HFF-Myc (cell line): ENCODE measurements at places on chromosomes 6 and 20.

DNA sequence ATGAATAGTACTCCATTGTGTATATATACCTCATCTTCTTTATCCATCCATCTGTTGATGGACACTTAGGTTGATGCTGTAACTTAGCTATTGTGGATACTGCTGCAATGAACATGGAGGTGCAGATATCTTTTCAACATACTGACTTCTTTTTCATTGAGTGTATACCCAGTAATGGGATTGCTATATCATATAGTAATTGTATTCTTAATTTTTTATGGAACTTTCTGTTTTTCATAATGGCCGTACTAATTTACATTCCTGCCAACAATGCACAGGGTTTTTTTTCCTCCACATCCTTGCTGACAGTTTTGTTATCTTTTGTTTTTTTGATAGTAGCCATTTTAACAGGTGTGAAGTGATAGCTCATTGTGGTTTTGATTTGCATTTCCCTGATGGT, 5.2 kb downstream of the CCN2 start:
- DNase-seq, result no peak

GRCh38 chr6:101259505-101259904, 134.0 kb upstream of the GRIK2 start:
- no peak for DNase-seq

DNA sequence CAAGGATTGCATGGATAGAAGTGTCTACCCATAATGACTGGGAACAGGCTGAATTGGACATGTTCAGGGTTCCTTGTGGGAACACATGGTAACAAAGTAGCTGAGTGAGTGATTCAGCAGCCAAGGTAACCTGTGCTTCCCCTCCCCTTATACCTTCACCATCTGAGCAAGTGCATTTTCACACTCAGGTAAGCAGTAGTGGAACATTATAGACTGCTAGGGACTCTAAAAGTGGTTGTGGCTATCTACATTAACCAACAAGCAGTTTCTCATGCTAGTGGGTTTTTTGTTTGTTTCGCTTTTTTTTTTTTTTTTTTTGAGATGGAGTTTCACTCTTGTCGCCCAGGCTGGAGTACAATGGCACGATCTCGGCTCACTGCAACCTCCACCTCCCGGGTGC, 41.4 kb downstream of the KIZ start:
- no peak for DNase-seq

- no peak for DNase-seq
These were observed 38.4 kb downstream of the LCA5 start for GRCh38 chr6:79498842-79499241.

GRCh38 chr20:12733811-12734210, 275.0 kb upstream of the SPTLC3 start:
- DNase-seq, result no peak

GRCh38 chr20:33694639-33695012, 8.4 kb upstream of the E2F1 start:
- no peak for DNase-seq

GRCh38 chr6:33812669-33813068, 8.9 kb upstream of the MLN start:
- no peak for DNase-seq

- no peak for DNase-seq
These were observed 15.4 kb downstream of the CST7 start for GRCh38 chr20:24964506-24964840.

GRCh38 chr6:118580585-118581419, 32.7 kb downstream of the PLN start:
- DNase-seq, result peak; percentile 67

- no peak for DNase-seq
These were observed 21.2 kb downstream of the GNAS-AS1 start for GRCh38 chr20:58829531-58829941.

GRCh38 chr6:87182321-87182720, 27.0 kb downstream of the ZNF292 start:
- DNase-seq, result no peak

DNA sequence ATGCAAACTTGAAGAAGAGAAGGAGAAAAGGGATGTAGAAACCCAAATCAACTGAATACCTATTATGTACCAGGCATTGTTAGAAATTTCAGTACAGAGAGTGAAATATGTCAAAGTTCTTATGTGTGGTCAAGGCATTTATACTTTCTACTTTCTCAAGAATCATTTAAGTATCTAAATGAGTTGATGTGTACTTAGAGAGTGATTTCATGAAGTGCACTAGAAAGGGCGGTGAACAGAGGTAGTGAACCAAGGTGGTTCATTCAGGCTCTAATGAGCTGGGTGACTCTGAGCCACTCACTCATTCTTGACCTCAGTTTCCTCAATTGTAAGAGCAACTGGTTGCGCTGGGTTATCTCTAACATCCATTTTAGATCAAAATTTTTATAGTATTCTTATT, 3.3 kb downstream of the PDE7B start:
- no peak for DNase-seq

DNA sequence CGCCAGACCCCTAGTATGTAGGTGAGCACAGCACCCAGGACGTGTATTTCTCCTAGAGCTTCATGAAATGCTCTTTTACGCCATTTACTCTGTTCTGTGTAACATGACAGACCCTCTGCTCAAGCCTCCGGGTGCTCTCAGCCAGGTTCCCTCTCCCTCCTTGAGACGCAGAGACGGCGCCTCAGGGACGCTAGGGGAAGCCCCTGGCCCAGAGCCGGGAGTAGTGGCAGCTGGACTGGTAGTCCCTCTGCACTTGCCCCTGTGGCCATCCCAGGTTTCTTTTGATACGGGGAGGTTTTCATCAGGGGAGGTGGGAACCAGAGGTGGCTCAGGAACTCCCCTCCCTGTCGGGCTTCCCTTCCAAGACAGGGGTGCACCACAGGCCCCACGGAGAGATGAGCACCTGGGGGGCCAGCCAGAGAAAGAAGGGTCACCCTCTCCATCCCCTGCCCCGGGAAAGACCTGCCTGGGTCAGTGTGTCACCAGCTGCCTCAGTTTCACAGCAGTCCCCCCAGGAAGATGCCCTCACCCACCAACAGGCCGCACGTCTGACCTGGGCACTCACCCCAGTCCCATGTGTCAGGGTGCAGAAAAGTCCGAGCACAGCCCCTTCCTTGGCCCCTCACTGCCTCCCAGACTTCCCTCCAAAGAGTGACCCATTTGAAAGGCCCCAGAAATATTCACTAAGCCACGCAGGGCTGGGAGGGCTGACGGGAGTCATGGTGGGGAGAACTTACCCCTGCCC, 58.1 kb upstream of the AFDN start:
- DNase-seq, result no peak

- DNase-seq, result no peak
These were observed 60.9 kb downstream of the EPB41L2 start for GRCh38 chr6:131001945-131002660.

DNA sequence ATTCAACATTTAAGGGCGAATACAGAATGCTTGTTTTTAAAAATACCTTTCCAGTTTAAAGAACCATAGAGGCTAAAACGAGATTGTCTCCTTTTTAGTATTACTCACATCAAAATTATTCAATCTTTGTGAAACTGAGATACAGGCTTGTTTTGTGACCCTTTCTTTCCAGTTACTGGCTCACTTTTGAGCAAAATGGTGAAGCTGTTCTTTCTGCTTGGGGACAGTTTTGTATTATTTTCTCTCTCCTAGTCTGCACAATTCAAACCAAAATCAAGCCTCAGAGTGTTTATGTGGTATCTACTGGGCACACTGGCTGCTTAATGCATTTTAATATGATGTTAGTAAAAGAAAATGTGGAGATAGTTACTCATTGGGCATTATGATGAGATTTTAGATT, 36.5 kb downstream of the HIVEP1 start:
- no peak for DNase-seq

DNA sequence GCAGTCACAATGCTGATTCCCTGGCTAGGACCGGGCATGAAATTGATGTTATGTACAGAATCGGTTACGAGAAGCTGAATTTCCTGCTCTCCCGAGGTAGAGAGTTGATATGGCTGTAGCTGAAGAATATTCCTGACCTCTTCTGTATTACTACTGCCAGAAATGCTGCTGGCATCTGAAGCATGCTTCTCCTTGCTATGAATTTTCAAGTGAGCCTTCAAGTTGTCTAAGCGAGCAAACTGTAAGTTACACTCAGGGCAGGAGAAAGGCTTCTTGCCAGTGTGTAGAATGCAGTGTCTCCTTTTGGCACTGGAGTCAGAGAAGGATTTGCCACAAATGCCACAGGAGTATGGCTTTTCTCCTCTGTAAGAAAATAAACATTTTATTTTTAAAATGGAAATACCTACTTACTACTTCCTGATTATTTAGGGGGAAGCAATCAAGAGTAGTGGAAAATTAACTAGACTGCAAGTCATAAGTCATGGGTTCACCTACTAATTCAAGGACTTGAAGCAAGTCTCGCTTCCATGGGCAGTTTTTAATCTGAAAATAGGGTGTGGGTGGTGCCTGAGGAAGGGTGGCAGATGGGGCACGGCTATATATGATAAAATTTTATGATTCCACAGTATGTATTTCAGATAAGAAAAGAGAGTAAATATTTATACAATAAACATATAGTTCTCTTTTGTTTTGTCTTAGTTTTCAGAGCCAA, 10.8 kb upstream of the MICAL1 start:
- no peak for DNase-seq

- DNase-seq, result no peak
These were observed 26.1 kb upstream of the GCNT2 start for GRCh38 chr6:10495029-10495428.

DNA sequence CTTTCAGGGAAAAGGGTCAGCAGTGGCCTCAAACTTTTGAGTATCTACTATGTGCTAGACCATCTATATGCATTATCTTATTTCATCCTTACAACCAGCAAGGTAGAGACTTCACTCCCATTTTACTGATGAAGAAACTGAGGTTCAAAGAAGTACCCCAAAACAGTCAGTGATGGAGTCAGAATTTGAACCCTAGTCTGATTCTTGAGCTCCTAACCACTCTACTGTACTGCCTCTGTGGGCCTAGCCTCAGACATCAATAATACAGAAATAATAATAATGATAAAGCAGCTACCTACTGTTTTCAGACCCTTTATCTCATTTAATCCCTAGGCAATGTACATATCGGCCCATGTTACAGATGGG, 8.4 kb downstream of the ADA start:
- no peak for DNase-seq

DNA sequence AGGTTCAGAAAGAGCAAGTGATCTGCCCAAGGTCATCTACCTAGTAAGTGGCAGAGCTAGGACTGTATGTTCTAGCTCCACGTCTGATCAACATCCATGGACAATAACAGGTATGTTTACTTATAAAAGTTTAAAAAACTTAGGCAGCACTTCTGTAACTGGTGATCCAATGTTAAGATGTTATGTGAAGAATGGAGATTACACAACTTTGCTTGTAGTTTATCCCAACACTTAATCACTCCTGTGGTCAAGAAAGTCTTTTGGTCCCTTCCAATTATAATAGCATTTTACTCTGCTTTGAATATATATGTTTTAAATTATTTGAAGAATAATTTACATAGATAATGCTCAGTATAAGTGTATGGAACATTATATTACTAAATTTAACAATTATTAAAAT, 4.8 kb downstream of the FBXO30 start:
- DNase-seq, result no peak

GRCh38 chr20:47355489-47356219, 845 bp downstream of the ZMYND8 start:
- no peak for DNase-seq

DNA sequence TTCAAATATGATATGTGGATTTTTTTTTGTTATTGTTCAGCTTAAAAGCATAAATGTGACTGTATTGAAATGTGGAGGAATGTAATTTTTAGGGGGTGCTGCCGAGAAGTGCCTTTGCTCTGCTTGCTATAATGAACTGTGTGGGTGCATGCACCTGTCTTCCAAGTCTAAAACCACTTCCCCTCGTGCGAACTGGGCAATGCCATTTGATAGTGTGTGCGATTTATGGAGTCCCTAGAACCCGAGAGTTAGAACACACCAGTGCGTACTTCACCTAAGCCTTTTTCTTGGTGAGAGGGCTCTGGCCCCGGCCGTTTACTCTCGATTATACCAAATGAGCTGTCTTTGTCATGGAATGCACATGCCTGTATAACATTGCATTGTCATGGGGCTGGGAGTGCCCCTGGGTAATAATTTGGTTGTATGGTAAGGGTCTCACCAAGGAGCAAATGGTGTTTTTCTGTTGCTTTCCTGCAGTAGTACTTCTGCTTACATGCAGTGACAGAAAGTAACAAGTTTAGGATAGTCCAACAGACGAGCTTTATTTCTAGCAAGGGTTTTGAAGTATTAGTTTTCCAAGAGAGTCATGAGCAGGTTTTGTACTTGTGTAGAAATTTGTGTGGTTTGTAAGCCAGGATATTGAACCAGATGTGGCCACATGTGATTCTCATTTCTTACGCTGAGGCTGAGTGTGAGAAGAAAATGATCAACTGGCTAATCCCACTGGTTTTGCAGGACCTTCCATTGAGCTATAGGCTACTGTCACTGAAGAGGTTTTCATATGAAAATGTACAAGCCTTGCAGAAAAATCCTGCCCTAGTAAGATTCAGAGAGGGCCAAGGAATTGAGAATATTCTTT, 172.4 kb downstream of the DTNBP1 start:
- no peak for DNase-seq

- DNase-seq, result no peak
These were observed 18.9 kb upstream of the TRAF3IP2 start for GRCh38 chr6:111624401-111625098.
